Stimulated activated CD8-positive, alpha-beta memory T cell treated with anti-CD3 and anti-CD28 coated beads, Interleukin-7, amount 100 ng/mL, for 48 hours (primary cell): ENCODE measurements at places on chromosomes 3 and 15.
A peak's percentile ranks its signal among the peaks of the same experiment; 100 is the strongest.

GRCh38 chr3:113496924-113497323, 18.0 kb downstream of the SPICE1 start:
- no peak for DNase-seq

DNA sequence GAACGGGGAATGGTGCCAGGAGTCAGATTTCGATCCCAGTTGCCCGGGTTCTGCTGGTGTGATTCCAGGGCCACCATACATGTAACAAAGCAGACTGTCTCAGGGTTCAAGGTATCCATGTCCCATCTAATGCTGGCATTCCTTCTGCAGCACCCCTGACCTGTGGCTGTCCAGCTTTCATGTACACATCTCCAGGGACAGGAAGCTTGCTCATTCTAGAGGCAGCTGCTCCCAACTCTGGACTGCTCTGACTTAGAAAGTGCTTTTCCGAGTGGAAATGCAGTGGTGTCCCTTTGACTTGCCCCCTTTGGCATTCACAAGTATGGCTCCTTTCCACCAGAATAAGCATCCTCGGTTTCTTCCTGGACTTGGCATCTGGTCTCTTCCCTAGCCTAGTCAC, 30.9 kb downstream of the PML start:
- DNase-seq, result no peak

DNA sequence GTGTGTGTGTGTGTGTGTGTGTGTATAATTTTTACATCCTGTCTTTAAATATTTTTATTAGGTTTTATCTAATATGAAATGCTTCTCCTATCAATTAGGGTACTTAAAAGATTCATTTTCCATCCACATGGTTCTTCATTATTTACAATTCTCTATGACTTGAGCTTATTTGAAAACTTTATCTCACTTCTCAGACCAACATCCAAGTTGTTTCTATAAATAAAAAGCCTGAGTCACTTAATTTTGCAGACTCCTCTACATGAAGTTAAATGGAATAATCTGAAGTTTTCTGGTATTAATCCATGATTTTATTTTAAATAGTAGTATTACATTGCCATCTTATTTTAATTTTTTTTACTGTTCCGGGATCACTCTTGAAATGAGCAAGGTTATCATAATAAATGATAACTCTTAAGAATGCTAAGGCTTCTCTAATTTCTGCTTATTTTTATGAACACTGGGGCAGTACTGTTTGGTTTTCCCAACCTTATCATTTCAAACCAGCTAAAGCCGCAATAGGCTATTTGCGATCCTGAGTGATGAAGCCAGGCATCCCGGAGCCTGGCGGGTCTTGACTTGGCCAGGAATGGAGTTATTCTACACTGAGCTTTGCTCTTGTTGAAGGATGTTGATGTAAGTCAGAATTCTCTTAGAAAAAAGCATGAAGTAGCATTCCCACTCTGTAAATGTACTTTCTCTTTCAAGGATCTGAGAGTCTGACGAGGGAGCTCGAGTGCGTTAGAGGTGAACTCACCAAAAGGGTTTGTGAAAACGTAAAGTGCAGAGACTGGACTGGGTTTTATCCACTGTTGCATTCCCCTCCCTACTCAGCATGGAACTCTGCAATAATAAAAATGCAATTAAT, 220.2 kb upstream of the LRTM1 start:
- no peak for DNase-seq

GRCh38 chr15:98713585-98714001, 65.3 kb downstream of the IGF1R start:
- no peak for DNase-seq

GRCh38 chr15:22989576-22990477, 9.7 kb upstream of the CYFIP1 start:
- DNase-seq, result no peak

DNA sequence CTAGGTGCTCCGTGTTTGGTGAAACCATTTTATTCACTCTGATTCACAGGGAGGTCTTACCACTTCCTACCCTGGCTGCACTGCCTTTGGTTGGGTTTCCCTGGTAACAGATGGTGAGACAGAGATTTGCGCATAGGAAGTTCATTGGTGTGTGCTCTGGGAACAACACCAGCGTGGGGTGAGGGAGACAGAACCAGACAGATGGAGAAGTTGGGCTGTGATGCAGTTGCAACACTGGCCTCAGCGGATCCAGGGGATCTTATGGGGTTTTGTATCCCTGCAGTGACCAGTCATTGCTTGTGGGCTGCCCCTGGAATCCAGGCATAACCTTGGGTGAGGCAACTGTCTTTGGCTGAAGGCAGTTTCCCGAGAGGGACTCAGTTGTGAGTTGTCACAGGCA, 12.5 kb upstream of the IL16 start:
- no peak for DNase-seq

DNA sequence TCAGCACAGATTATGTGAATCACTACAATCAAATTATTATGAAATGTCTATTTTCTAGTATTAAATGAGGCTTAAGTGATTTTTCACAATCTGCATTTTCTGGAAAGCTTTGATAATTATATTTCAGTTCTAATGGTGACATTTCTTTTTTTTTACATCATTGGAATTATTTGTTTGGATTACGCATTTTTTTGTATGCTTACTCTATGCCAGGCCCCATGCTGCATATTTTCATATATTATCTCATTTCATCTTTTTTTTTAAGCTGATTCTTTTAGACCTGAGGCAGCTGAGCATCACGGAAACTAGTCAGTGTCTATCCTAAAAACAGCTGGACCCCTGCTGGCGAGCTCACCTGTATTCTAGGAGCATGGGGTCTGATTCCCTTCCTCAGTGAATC, 31.1 kb downstream of the SLCO3A1 start:
- DNase-seq, result no peak

- DNase-seq, result no peak
Observed at GRCh38 chr3:114299421-114299820, 5.6 kb downstream of the TIGIT start.

DNA sequence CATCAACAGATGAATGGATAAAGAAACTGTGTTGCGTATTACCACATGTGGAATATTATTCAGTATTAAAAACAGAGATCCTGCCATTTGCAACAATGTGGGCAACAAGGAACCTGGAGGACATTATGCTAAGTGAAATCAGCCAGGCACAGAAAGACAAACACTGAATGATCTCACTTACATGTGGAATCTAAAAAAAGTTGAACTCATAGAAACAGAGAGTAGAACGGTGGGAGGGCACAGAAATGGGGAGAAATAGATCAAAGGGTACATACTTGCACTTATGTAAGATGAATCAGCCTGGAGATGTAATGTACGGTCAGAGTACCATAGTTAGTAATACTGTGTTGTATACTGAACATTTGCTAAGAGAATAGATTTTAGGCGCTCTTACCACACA, 29.8 kb upstream of the MUC13 start:
- no peak for DNase-seq

DNA sequence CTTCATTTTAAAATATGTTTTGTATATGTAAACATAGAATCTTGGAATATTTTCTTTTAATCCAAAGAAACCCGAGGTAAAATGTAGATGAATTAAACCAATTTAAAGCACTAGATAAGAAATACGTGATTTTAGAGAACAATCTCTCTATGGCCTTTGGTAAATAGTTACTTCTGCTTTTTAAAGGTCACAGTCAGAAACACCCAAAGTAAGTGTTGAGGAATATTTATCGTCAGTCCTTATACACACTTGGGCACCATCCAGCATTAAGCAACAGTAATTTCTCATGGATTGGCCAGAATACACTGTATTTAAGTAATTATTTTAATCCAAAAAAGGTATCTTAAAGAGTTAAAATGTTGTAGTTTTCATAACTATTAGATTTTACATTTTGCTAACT, 713.2 kb downstream of the NLGN1 start:
- DNase-seq, result no peak

DNA sequence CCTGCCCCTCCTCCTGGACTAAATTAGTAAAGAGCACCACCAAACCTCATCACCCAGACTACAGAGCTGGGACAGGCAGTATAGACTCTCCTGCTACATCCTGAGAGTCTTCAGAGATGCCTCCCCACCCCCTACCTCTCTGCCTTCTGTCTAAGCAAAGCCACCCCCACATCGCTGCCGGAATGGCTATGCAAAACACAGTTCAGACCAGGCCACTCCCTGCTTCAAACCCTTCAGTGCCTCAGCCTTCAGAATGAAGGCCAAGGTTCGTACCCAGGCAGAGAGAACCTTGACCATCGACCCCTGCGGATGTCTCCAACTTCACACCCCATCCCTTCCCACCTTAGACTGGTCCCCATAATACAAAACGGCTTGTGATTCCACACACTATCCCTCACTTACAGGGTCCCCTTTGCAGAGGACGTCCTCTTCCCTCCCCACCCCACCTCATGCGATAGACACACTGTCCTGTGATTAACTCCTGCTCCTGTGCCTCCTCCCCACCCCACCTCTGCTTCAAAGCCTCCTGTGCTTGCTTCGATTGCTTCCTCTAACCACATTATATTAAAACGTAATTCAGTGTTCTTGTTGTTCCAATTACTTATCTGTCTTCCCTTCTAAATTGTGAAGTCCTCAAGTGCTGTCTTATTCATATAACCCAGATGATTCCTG, 175.3 kb downstream of the UACA start:
- DNase-seq, result no peak

DNA sequence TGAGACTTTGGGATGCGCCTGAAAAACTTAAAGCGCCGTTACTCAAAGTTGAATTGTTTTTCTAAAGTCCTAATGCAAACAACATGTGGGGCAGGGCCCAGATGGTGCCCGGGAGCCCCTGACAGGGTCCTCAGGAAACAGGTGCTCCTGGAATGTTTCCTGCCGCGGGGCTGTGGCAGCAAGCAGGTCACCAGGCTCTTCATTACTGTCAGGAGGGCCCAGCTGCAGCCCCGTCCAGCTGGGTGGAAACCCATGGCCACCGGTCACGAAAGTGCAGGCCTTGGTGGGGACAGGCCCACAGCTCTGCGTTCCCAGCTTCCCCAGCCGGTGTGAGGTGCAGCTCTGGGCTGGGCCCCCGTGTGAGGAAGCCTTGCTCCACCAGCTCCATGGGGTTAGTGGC, 63.9 kb upstream of the GATA2 start:
- no peak for DNase-seq

DNA sequence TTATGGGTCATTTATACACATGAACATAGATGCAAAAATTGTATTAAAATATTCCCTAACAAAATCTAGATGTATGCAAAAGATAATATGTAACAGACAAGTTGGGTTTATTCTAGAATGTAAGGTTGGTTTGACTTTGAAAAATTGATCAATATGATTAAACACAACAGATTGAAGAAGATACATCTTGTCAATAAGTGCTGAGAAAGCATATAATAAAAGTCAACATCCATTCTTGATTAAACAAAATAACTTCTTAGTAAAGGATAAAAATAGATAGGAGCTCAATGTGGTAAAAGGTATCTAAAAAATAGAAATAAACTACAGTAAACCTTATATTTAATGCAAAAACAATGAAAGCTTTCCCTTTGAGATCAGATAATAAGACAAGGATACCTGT, 38.3 kb downstream of the CCDC39 start:
- DNase-seq, result no peak

DNA sequence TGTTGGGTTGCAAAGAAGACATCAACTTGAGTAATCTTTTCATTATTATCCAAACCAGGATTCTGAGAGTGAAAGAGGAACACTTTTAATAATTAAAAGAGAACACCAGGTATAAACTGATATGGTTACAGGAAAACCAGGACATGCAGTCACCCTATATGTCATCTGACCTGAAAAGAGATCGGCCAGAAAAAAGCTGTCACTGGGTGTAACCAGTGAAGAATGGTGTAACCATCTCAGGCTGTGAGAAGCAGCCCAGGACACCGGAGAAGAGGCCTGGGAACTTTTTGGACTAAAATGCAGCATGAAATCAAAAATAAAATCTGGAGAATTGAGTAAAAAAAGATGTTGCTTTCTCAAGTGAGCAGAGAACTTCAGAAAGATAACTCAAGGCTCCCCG, 10.1 kb upstream of the CCDC80 start:
- DNase-seq, result no peak

DNA sequence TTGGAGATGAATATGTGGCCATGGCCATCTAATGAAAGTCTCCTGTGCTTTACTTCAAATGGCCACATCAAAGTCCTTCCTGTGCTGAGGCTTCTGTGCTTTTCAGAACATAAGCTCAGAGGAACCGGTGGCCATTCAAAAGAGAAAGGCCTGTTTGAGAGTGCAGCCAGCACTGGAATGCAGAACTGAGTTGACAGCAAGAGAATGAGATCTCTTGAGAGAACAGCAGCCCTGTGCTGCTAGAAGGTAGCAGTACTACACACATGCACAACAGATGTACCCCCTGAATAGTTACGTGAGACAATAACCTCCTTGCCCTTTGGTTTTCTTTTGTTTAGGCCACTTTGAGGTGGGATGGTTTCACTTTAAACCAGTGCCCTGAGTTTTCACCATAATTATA, 292.5 kb downstream of the PTPRG start:
- no peak for DNase-seq

DNA sequence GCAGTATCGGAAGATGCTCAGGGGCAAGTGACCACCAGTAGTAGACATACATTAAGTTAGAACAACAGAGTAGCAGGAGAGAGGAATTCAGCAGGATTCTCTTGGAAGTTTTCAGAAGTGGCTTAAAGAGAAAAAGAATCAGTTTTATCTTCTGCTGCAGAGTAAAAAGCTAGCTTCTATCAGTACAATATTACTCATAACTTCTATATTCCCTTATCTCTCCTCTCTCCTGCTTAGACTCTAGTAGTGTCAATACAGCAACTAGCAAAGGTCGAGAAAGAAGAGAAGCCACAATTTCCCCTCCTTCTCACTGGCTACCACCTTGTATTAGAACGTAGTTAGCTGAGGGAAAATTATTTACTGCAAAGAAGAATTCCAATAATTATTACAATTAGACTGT, 539.7 kb downstream of the DIPK2A start:
- DNase-seq, result no peak

DNA sequence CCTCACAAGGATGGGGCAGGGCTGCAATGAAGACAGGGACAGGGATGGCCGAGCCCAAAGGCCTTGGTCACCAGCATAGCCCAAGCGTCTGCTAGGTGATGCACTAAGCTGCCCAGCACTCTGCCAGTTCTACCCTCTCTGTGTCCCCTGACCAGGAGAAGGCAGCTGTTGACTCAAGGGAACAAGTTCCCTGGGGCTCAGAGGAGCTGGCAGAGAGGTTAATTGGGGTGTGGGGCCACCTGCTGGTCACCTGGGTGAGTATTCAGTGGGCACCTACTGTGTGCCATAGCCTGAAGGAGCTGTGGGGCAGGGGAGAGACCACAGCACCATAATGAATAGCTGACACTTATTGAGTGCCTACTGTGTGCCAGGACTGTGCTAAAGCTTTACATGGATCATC, 22.0 kb upstream of the DOCK3 start:
- DNase-seq, result no peak

GRCh38 chr3:57756528-57757401, 656 bp downstream of the SLMAP start:
- peak; percentile 16 for DNase-seq

- DNase-seq, result no peak
Observed at GRCh38 chr3:110727056-110727455, 344.6 kb upstream of the NECTIN3 start.
